LoVo (cell line): ENCODE measurements at places on chromosomes 4 and X.

- DNase-seq: no peak
These were observed 31.1 kb downstream of the MAML3 start for GRCh38 chr4:140122891-140123290.

- no peak for DNase-seq
These were observed 115.6 kb upstream of the NKX1-1 start for GRCh38 chr4:1521821-1522361.

DNA sequence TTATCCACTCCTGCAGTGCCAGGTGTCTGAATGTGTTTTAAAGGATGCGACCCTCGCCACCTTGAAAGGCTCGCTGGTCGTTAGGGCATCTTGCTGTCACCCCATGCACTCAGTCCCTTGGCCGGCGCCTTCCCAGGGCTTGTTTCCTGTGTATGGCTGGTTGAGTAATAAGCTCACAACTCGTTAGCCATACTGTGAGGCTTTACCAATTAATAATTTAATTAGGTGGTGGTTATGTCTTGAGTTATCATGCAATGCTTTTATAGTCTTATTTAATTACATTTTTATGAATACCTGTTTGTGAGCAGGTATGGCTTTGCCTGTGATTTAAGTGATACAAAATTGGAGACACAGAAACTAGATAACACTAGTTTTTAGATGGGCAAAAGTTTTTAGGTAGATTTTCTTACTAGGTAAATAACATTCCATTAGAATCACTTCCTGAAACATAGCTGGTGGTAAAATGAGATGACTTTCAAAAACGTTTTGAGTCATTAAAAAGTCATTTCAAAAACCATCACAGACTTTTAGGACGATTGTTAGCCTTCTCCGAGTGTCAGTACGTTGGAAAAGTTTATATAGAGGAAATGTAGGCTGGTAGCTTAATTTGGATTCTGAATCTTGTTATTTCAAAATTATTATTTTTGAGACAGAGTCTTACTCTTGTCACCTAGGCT lies 18.2 kb downstream of the PTTG2 start:
- peak; percentile 19 for DNase-seq

DNA sequence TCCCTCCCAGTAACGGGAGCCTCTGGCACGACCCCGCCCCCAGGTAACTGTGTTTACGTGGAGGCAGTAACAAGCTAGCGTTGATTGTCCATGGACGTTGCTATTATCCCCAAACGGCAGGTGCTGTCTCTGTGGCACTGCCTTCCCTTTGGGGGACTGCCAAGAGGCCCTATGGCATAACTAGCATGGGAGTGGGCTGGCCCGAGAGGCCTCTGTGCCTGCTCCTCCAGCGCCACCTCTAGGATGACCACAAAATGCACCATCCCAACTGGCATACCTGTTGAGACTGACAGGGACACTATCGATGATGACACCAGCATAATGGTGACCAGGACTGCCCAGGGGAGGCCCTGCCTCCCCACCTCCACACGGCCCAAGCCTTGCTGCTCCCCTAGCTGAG lies 1.5 kb downstream of the SRPK3 start:
- DNase-seq: no peak

- no peak for DNase-seq
These were observed 184.2 kb upstream of the CTSO start for GRCh38 chr4:156137679-156138473.

DNA sequence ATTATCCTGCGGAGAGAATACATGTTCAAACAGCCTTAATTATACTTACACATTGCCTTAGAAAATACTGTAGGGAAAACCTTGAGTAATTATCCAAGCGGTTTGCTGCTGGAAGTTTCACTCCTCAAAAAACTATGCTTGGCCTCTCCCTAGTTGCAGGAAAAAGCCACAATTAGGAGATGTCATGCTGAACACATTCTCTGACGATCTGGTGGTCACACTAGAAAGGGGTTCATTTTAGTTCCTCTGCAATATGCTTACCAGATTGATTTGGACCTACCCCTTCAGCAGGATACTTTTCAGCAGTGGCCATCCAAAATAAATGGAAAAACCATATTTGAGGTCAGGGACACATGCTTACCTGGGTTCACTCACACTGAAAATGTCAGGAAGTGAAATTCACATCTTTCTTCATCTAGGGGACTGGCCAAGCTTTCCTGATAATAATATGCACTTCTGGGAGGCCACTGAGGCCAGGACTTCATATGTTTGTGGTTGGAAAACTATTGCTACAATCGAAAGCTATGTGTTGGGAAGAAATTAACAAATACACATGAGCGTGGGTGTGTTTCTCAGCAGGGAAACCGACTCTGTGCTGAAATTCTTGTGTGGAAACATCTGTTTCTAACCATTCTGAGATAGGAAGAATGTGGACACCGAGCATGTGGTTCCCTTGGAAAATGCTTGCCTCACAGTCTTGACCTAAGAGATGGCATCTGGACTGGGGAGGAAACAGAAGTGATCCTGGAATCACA lies 68.8 kb downstream of the ATXN3L start:
- DNase-seq: no peak

DNA sequence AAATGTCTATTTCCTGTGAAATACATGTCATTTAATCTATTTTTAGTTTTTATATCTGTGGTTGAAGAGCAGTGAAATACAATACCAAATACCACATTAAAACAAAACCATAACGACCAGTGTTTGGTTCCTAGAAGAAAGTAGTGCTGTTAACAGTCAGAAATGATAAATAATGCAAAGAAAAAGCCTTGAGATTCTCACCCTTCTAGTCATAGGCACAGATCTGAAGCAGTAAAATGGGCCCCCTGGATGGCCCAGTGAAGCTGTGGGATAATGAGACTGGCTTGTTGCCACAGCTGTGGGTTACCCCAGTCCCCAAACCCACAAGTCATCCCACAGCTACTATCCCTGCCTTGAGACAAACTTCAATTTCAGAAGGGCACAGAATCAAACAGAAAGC lies 137.3 kb upstream of the RPL34 start:
- peak; percentile 14 for DNase-seq

- DNase-seq: no peak
These were observed 203.1 kb downstream of the RBM46 start for GRCh38 chr4:154984148-154984547.

GRCh38 chr4:74230902-74231499 lies 73.1 kb downstream of the MTHFD2L start:
- peak; percentile 55 for DNase-seq

- DNase-seq: no peak
These were observed 403.8 kb upstream of the FAT1 start for GRCh38 chr4:187127456-187127855.

DNA sequence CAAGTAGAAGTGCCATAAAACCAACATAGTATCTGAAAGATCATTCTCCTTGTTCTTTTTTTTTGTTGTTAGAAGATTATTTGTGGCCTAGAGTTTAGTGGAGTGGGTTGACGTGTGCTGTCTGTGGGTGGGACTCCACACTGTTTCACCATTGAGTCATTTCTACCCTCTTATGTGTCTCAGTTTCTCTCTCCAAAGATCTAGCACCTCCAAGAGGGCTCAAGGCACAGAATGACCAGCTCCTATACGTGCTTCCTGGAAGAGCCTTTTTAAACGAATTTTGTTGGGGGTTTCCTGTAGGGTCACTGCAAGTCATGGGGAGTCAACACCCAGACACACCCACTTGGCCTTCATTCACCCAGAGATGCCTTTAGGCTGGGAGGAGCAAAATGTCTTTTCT lies 150.1 kb downstream of the KLF8 start:
- no peak for DNase-seq

DNA sequence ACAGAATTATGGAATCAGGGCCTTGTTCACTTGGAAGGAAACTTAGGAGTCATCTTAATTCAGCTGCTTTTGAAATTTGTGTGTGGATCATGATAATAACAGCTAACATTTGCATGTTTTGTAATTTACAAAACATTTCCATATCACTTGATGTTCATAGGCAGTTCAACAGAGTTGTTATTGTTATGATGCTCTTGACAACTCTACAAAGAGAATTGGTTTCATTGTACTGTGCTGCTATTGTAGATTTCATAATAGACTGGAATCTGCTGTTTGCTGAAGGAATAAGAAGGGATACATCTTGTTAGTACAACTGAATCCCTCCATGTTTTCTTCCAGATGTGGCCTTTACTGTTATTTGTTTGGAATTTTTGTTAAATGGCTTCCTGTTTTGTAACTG lies 83.5 kb downstream of the CNKSR2 start:
- DNase-seq: no peak

GRCh38 chr4:25970226-25970675 lies 56.2 kb downstream of the SMIM20 start:
- no peak for DNase-seq

DNA sequence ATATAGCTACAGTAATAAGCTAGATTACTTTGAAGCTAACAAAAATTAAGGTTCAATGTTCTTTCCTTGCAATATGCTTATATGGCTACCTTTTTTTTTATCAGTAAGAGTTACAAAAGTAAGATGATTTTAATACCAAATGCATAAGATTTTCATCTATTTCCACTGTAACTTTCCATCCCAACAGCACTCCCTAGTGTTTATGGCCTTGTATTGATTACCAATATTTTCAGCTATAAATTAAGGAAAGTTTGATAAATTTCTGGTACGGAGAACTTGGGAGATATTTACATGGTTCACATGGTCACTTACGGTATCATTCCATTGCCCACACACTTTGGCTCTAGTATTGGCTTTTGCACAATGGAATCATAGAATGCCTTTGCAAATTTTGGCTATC lies 448.9 kb upstream of the PABPC4L start:
- no peak for DNase-seq

GRCh38 chr4:174099712-174100111 lies 183.8 kb downstream of the FBXO8 start:
- DNase-seq: no peak

GRCh38 chrX:154027022-154027402 lies 7.3 kb upstream of the IRAK1 start:
- no peak for DNase-seq

DNA sequence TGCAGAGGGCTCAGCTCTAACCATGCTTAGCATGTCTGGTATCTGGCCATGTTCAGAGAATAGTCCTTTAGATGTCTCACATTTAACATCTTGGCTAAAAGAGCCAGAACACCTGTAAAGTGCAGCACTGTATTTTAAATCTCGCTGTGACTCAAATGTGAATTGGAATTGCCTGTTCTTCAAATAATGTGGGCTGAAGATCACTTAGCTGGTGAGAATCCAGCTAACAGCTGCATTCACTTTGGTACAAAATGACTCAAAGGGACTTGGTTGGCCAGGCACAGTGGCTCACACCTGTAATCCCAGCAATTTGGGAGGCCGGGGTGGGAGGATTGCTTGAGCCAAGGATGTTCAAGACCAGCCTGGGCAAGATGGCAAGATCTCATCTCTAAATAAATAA lies 63.5 kb upstream of the PLAC8 start:
- DNase-seq: no peak

GRCh38 chr4:78735697-78736096 lies 40.5 kb upstream of the BMP2K start:
- DNase-seq: no peak

GRCh38 chrX:120446498-120446897 lies 22.6 kb downstream of the LAMP2 start:
- DNase-seq: no peak

GRCh38 chr4:120277391-120277790 lies 210.7 kb upstream of the MAD2L1 start:
- no peak for DNase-seq

- DNase-seq: peak; percentile 66
These were observed 36.9 kb upstream of the ATOH1 start for GRCh38 chr4:93791570-93792195.

GRCh38 chr4:6887591-6888371 lies 21.8 kb upstream of the TBC1D14 start:
- no peak for DNase-seq

- DNase-seq: no peak
These were observed 220.1 kb downstream of the IQCM start for GRCh38 chr4:149595500-149595899.

GRCh38 chrX:99722094-99722493 lies 688.0 kb downstream of the PCDH19 start:
- DNase-seq: no peak

- DNase-seq: no peak
These were observed 97.0 kb downstream of the MID1IP1 start for GRCh38 chrX:38898261-38898660.

GRCh38 chr4:28248269-28248668 lies 1387.6 kb downstream of the STIM2 start:
- no peak for DNase-seq

DNA sequence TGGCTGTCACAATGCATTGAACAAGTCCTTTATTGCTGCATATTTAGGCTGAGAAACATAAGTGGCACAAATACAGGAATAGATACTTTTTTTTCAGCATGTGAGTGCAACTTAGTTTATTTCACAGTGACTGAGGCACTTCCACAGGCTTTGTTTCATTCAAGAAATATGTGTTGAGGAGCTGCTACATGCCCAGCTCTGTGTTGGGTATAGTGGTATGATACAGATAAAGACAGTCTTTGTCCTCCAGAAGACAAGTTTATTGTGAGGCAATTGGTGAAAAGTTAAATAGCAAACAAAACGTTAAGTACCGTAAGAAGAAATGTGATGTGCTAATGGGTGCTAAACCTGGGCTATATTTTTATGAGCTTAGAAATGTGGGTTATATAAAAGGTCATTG lies 186.4 kb downstream of the SPRY1 start:
- DNase-seq: no peak

DNA sequence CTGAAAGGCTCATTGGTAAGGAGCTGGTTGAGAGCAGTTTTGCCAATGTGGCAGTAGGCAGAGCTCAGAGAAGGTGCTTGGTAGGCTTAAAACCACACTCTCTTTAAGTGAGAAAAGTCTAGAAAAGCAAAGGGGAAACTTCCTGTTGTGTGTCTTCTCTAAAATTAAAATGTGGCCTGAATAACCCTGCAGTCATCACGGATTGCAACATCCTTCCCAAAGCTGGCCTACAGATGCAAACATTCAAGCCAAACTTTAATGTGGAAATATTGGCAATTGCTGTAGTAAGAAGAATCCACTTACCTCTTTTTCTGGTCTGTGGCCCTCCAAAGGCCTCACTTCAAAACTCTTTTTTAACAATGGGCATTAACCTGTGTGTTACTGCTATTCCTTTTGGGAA lies 348.5 kb downstream of the OPHN1 start:
- DNase-seq: no peak

DNA sequence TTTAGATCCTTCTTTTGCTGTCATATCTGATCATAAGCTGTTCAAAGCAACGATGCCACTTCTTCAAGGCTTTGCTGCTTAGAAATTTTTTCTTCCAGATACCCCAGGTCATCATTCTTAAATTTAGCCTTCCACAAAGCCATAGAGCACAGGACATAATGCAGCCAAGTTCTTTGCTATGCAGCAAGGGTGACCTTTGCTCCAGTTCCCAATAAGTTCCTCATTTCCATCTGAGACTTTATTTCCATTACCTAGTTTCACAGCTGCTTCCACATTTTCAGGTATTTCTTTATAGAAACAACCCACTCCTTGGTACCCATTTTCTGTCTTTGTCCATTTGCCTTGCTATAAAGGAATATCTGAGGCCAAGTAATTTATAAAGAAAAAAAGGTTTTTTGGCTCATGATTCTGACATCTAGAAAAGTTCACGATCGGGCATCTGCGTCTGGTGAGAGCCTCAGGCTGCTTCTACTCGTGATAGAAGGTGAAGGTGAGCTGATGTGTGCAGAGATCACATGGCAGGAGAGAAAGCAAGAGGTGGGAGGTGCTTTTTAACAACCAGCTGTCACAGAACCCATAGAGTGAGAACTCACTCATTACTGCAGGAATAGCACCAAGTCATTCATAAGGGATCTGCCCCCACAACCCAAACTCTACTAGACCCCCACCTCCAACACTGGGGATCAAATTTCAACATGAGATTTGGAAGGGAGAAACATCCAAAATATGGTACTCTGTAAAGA lies 11.8 kb upstream of the TASL start:
- DNase-seq: no peak

GRCh38 chr4:64940698-64941097 lies 531.4 kb upstream of the TECRL start:
- no peak for DNase-seq
